ENCODE measurements at places on chromosomes 5 and 9.

- DNase-seq, result no peak
Observed at GRCh38 chr9:121294866-121295661, 27.1 kb downstream of the GSN start.

- no peak for DNase-seq
Observed at GRCh38 chr5:173802670-173803165, 85.4 kb upstream of the CPEB4 start.

- no peak for DNase-seq
Observed at GRCh38 chr5:159786901-159787691, 129.2 kb upstream of the ADRA1B start.

GRCh38 chr9:85013703-85014102, 344.2 kb downstream of the NTRK2 start:
- no peak for DNase-seq

- no peak for DNase-seq
Observed at GRCh38 chr5:180914646-180915045, 15.7 kb downstream of the BTNL8 start.

GRCh38 chr5:22521521-22521920, 331.6 kb downstream of the CDH12 start:
- no peak for DNase-seq

DNA sequence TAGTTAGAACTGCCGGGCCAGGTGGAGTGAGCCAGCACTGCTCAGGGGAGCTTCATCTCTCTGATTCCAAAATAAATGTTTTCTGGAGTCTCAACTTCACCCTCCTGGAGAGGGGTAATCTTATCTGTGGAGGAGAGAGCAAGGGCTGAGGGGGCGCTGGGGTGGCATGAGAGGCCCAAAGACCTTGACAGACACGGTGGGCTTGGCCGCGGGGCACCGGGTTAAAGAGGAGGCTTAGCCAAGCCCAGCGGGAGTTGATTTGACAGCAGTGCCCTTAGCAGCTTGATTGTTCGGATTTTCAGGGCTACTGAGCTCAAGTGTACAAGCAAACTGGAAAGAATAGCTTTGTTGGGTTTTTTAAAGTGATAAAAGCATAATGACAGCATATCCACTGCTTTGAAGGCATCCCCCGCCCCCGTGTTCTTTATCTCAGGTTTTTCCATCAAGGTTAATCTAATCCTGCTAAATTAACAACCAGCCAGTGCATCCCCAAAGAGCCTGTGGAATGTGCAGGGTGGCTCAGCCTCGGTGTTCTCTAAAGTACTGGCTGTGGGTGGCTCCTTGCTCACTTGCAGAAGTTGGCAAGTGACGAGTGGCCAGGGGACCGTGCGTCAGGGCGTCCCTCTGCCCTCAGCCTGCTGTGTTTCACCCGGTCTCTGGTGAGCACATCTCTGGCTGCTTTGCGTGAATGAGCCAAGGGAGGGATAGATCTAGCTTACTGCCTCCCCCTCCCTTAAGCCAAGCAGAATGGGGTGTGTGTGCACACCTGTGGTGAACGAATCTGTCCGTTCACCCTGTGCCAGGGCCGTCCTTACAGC, 5.5 kb downstream of the QRFP start:
- no peak for DNase-seq

DNA sequence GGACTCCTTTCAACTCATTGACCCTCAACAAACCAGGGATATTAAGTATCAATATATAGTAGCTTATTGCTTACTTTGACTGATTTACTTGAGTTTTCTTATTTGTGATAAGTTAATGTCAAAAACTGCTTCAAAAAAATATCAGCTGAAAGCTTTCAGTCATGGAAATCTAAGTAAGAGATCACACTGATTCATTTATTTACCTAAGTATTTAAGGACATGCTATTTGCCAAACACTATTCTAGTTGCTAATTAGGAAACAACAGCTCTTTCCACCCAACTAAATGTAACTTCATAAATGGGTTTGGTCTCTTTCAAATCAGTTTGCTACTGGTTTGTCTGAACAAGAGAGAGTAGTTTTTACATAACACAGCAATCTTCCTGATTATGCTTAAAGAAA, 48.2 kb downstream of the CHD1 start:
- no peak for DNase-seq

DNA sequence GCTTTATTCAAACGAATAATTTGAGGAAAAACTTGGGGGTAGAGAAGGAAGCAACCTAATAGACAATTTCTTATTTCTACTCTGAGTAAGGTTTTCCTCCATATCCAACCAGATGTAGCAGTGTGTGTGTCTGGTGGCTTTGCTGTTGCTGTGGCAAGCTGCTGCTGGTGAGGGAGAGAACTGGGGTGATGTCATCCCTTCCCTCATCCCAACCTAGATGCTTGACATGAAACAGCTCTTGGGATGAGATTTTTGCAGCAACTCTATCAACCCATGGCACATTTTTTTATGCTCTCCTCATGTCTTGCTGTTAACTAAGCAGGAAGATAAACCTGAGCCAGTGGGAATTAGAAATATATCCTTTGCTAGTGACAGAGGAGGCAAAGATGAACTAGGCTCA, 135.8 kb downstream of the PCSK1 start:
- DNase-seq, result no peak

DNA sequence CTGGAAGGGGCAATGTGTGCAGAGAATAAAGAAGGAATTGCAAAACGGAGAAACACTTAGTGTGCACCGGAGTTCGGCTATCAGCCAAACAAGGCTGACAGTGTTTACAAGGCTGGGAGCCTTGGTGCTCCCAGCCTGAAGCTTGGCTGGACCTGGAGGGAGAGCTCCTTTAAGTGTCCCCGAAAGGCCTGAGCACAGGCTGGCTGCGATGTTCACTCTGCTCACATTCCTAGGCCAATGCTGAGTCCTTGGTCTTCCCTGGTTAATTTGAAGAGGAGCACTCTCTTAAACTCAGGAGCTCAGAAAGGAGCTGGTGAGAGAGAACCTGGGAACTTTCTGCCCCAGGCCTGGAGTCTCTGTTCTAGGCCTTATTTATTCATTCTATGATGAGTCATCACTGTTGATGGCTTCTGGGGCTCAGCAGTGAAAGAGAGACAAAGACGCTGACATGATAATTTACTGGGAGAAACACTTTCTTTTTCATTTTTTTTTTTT, 88.6 kb upstream of the MYO10 start:
- no peak for DNase-seq

DNA sequence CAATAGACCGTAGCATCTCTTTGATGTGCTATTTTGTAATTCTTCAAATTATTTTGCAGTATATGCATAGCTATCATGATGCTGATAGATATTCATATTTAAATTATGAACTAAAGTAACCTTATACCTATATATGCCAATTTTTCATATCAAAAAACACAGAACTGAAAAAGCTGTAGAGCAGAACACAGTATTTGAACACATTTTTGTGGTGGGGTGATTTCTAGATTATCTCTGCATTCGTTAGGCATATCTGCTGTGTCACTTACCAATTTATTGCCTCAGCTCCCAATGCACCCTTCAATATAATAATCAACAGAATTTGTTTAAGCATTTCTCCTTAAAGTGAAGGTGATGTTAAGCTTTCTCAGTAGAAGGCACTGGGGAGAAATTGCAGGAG, 998.2 kb downstream of the PTPRD start:
- no peak for DNase-seq

GRCh38 chr9:121675969-121676822, 24.8 kb downstream of the DAB2IP start:
- DNase-seq, result no peak

DNA sequence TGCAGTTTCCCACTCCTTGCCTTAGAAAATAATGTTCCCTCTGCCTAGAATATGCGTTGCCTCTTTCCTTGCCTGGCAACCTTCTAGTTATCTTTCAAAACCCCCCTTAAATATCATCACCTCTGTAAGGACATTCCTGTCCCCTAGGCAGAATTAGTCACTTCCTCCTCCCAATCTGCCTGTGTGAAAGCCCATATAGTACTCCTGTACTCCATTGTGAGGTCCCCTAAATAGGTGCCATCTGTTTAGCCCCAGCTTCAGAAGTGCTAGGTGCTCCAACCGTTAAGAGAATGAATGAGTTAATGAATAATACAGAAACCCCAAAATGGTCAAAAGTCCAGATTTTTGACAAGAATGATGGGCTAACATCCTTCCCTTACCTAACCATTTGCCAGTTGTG, 181.4 kb downstream of the GDNF start:
- DNase-seq, result peak; percentile 3

DNA sequence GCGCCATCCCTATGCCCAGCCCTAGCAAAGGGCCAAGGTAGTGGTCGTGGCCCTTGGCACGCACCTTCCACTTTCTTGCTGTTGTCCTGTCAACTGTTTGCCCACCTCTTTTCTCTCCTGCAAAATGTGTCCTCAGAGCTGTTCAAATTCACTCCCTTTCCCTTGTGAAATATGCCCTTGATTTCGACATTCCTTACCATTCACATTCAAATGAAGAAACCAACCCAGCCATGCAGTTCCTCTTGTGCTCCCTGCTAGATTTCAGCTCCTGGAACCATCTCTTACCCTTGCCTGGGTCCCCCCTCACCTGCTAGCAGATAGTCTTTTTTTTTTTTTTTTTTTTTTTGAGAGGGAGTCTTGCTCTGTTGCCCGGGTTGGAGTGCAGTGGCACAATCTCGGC, 19.6 kb upstream of the HRH2 start:
- DNase-seq, result no peak

DNA sequence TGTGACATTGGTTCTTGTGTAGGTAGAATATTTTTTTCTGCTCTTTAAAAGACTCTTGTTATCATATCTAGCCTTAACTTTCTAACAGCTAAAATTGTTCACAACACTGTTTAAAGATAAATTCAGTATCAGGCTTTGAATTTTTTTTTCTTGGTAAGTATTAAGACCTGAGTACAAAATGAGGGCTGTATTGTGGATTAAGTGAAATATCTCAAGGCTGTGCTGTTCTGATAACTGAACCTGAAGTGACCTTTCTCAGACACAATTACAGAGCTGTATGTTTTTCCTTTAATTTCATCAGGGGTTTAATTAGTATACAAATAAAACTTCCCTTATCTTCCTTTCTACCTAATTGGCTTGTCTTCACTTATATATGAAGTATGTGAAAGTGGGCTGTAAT, 290.5 kb downstream of the CCDC171 start:
- DNase-seq, result no peak

GRCh38 chr5:89313044-89313443, 430.1 kb upstream of the MEF2C start:
- no peak for DNase-seq
